ENCODE measurements at places on chromosomes 6 and 20.

- no peak for DNase-seq
Observed at GRCh38 chr6:82693094-82693493, 329.5 kb downstream of the TPBG start.

GRCh38 chr6:119210596-119210995 lies 132.1 kb upstream of the FAM184A start:
- no peak for DNase-seq

DNA sequence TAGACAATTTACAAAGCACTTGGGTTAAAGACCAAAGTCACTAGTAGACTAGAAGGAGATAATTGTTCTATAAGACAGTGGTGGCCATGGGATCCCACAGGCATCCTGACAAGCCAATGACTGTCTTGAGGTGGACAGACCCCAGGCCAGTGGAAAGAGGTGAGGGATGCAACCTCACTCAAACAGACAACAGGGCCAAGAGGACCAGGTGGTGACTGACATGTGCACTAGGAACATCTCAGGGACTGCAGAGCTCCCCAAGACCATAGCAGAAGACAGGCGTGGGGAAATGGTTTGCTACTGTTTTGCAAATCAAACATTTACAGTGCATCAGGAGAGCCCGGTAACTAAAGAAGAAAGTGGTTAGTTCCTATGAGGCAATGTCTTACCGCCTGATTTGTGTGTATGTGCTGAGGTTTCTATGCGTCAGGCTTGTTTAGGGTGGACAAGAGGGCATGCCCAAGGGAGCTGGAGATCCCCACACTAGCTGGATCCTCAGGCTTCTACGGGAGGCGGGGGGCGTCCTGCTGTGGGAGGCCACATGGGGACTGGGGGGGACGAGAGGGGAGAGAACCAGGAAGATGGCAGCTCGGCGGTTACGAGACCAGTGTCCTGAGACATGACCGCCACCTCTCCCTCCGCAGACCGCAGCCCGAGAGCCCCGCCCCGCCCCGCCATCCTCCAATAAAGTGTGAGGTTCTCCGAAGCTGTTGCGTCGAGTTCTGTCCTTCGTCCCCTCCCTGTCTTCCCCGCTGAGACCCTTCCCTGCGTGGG lies 623 bp upstream of the MRPS26 start:
- peak; percentile 81 for DNase-seq

GRCh38 chr6:130851026-130851425 lies 23.8 kb downstream of the SMLR1 start:
- no peak for DNase-seq

DNA sequence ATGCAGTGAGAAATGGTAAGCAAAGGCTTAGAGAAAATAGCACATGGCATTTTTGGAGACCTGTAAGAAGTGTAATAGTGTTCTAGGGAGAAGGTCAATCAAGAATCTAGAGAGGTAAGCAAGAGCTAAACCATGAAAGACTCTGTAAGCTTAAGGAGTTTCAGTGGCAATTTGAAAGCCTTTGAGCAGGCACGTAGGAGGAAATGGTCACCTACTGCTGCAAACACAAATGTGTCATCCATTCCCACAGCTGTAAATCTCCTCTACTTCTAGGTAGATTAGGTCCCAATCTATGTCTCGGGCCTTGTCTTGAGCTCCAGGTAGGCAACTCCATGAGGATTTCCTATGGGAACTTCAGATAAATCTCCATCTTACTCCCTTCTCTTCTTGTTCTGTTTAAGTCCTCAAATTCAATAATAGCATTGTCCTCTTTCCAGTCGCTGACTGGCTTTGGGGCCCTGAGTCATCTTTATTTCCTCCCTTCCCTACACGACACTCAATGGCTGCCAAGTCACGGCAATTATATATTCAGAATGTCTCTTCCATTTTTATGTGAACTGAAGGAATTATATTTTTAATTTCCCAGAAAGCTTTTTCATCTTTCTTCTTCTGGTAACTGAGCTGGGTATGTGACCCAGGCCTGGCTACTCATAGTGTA lies 24.2 kb upstream of the PAQR8 start:
- no peak for DNase-seq

DNA sequence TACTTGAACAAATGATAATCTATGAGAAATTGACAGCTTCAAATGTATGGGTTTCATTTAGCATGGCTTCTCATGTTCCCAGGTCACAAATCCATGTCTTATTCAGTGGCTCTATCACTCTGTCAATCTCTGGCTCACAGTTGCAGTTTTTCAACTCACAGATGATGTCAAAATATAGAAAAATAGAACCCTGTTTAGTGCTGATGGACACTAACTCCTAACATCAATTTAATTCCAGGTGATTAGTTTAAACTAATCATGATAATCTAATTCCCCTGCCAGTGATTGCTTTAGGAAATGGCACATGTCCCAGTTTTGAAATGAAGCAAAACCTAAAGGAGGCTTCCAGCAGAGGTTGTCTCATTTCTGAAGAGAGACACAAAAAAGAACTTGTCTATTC lies 13.0 kb downstream of the KHDC1 start:
- no peak for DNase-seq

GRCh38 chr6:106255306-106255705 lies 70.3 kb downstream of the ATG5 start:
- DNase-seq, result no peak

DNA sequence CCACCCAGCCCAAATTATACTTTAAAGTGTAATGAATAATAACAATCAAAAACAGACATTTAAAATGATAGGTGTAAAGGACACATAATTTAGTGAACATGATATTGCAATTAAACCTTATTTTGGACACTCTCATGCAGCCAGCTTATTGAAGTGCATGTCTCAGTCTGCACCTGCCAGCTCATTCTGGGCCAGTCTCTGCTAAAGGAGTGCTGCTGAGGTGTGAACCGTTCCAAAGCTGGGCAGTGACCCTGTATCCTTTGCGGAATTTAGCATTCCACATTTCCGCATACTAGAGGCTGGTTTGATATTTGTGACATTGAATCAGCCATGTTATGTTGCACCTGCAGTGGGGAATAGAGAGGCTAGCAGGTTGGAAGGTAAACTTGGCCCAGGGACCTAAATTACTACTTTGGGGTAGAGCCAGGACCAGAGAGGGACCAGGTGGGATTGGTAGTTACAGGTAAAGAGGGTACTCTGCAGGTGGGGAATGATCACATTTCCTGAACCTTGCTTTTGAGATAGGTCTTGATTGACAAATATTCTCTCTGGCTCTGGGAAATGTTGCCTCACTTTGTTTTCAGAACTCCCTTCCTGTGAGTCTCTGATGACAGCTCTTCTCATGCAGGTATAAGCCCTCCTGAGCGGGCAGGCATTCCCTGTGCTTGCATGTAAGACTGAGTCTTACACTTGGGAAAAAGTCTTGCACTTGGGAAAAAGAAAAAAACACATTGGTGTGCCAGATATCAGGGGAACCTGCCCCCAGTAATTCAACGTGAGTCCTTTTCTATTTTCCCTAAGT lies 26.2 kb downstream of the TULP4 start:
- no peak for DNase-seq

DNA sequence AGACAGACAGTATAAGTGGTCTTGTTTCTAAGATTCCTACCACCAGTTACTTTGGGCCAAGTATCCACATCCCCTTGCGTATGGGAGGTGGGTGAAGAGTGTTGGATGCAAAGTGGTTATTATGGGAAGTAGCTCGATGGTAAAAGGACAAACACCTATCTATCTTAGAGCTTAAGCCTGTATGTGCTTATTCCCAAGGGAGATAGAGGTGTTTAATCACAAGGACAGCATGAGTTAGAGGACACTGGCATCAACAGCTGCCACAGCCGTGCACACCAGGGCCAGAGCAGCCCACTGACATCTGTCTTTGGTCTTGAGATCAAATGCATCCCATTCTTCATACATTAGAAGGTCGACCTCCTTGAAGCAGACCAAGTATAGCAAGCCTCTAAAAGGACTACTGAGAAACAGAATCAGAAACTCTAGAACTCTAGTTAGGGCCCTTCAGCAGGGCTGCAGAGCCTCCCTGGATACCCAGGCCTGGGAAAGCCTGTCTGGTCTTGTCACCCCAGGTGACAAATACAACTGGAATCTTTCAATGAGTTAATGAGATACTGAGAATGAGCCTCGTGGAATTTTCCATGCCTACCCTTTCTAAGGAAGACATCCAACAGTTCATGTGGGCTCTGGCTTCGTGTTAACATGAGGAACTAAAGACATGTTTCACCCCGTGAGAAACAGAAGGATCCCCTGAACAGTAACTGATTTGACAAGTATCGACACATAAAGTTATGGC lies 28.7 kb downstream of the TXNDC5 start:
- DNase-seq, result no peak

GRCh38 chr6:40695114-40695513 lies 108.0 kb upstream of the LRFN2 start:
- DNase-seq, result no peak

GRCh38 chr6:134447423-134447822 lies 129.5 kb upstream of the SGK1 start:
- no peak for DNase-seq

DNA sequence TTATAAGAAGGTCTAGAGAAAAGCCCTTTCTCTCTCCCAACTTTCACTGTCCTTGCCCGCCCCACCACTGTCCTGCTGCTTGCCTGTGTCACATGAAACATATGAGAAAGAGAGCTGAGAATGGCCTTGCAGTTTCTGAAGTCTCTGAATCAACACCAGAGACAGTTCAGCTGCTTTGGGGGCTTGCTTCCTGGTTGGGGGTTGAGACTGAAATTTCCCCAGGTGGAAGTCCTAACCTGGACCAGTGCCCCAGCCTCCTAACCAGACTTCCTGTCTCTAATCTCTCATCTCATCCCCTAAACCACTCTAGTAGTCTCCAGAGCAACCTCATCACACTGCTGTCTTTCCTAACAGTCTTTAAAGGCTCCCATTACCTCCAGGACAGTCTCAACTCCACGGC lies 10.7 kb downstream of the TRAM2 start:
- no peak for DNase-seq

- peak; percentile 45 for DNase-seq
Observed at GRCh38 chr6:82144007-82144851, 103.3 kb downstream of the IBTK start.

GRCh38 chr6:152209211-152209610 lies 401.7 kb downstream of the ESR1 start:
- DNase-seq, result no peak

DNA sequence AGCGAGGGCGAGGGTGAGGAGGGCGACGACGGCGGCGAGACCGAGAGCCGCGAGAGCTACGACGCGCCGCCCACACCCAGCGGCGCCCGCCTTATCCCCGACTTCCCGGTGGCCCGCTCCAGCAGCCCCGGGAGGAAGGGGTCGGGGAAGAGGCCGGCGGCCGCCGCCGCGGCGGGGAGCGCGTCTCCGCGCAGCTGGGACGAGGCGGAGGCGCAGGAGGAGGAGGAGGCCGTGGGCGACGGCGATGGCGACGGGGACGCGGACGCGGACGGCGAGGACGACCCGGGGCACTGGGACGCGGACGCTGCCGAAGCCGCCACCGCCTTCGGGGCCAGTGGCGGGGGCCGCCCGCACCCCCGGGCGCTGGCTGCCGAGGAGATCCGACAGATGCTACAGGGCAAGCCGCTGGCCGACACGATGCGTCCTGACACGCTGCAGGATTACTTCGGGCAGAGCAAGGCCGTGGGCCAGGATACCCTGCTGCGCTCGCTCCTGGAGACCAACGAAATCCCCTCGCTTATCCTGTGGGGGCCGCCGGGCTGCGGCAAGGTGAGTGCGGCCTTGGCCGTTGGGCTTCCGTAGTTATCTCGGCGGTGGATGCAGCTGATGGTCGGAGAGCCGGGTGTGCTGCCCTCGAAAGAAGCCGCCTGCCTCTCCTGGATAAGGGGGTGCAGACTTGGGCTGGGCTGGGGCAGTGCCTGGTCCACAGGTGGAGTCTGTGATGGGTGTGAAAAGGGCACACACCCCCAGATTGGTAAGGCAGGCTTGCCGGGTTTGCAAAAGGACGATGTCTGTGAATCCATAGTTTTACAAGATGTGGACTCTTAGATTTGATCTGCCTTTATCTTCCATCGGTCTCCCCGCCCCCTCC lies 938 bp downstream of the WRNIP1 start:
- DNase-seq, result no peak

GRCh38 chr6:45698046-45698445 lies 317.6 kb downstream of the CLIC5 start:
- no peak for DNase-seq

DNA sequence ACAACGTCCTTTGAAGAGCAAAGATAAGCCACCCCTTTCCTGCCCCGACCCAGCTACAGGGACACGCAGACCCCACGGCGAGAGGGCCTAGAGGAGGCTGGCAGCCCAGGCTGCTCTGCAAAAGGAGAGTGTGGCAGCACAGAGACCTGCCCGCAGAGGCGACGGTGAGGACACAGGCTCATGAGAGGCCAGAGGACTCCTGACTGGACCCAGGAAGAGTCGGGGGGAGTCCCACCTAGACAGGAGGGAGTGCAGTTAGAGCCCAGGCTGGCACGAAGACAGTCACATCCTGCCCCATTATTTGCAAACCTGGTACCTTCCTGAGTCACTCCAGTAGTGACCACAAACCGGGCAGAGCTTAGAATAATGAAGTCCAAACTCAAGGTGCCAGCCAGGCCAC lies 227.7 kb upstream of the CDH4 start:
- DNase-seq, result no peak

- DNase-seq, result no peak
Observed at GRCh38 chr6:7727946-7728854, 2.3 kb downstream of the BMP6 start.

- DNase-seq, result no peak
Observed at GRCh38 chr6:110277100-110277665, 81.0 kb downstream of the METTL24 start.

DNA sequence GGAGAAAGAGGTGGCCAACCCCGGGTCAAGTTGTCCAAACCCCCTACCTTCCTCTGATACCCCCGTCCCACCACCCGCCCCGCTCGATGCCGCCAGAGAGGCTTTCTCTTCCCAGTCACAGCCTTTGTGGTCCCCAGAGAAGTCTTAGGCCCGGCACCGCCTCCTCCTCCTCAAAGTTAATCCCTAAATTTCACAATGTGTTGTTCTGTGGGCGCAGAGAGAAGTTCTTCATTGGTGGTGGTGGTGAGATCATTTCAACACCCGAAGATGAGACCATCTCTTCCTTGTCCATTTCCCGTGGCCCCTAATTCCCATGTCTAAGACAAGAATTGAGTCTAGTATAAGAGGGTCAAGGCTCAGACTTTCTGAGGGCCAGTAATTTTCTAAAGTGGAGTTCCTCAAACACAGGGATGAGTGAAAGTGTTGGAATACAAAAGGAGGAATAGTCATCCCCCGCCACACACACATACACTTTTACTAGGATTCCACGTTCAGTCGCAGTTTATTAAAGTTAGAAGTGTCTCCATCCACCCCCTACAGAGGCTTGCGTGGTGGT lies 10.4 kb downstream of the TRIM31 start:
- no peak for DNase-seq

- no peak for DNase-seq
Observed at GRCh38 chr6:13794184-13794583, 20.2 kb downstream of the MCUR1 start.

DNA sequence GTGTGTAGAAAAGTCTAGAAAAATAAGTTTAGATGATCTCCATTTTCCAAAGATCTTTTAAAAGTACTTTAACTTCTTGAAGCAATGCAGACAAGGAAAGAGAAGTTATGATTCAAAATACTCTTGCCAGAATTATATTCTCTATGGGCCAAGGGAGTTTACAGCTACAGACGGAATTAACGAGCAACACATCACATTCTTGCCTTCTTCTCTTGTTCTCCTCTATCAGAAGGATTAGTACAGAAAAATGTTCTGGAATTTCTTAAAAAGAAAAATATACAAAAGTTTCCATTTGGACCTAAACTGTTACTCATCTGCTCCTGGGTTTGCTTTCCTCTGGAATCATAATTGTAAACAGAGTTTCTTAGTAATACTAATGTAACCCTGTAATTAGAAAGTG lies 284.7 kb upstream of the HSF2 start:
- no peak for DNase-seq
